AG04450 (cell line): ENCODE measurements at places on chromosomes 2 and 18.

- DNase-seq = peak; percentile 61
Observed at GRCh38 chr2:216031960-216032689, 18.8 kb upstream of the MREG start.

DNA sequence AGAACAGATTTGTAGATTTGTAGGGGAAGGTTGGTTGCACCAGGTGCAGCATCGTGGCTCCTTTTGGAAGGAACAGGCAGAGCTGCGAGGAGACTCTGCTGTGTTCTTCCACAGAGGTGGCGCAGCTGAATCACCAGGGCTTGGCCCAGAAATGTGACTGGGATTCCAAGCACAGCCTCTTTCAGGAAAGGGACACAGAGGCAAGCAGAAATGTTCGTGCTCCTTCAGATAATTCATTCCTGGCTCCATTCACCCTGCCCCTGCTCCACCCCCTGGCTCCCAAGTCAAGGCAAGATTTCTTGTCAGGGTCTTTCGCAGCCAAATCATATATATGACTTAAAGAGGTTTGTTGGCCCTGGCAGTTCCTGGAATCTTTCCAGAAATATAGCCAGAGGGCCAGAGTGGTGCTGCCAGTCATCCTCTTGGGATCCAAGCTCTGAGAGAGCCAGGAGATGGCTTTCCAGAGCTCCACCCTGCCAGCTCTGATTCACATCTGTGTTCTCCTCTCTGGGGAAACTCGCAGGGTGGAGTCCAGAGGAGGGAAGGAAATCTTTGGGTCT lies 203.9 kb upstream of the TANK start:
- DNase-seq = no peak

- no peak for DNase-seq
Observed at GRCh38 chr2:208326016-208326415, 60.0 kb downstream of the PIKFYVE start.

DNA sequence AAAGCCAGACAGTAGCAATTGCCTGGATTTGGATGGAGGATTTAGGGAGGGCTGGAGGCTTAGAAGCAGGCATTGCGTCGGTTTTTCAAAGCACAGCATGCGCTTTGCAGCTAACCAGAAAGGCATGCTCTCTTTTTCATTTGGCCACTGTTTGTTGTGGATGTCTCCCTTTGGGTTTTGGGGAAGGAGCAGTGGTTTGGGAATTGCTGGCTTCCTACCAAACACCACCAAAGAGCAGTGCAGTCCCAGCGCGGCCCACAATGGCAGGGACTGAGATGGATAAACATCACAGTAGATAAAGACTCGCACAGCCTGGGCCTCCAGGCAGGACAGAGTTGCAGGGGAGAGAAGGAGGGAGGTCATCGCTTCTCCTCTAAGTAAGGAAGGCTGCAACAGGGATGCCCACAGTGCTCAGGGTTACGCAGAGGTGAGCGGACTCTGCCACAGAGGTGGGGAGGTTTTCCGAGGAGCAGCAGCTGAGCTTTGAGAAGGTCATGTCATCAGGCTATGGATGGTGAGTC lies 148.5 kb downstream of the MYT1L start:
- no peak for DNase-seq

DNA sequence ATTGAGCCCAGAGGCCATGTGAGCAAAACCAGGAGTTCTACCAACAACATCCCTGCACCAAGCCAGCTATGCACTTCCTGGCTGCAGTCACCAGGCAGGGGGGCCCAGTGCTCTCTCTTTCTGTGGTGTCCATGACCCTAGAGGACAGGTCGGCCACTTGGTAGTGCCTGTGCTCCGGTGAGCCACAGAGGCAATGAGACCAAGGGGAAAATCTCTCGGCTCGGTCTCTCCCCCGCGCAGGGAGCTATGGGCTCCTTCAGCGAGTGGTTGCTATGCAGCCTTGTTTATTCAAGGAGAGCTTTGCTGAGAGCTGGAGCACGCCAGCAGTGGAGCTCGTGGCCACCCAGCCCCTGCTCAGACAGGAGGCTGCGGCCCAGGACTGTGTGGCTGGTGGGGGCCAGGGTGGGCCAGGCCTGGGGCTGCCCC lies at the start of gene TOGARAM2:
Gene TOGARAM2 (plus strand): TSS at position 283 of the 426 bp plus-strand sequence. CDS start 13,537 bp downstream, outside the sequence.
- DNase-seq = no peak

GRCh38 chr2:3430172-3430571 lies 50.7 kb downstream of the TRAPPC12 start:
- no peak for DNase-seq

DNA sequence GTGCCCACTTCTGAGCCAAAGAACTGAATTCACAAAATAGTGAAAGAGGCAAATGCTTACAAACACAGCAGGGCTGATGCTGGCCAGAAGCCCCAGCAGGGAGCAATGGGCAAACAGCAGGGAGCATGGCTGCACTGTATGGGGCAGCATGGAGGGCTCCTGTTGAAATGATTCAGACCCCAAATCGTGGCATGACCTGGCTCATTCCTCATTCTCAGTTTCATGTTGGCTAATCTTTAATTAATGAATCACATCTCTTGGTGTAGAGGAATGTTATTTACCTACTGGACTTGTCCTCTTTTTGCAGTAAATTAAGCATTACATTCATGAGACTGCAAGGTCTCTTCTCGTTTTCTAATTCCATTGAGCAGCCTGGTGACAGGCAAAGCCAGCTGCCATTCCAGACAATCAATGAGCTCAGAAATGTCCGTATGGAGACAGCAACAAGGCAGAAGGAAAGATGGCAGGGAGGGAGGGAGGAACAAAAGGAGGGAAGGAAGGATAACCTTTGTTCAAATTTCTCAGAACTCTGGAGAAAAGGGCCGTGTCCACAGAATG lies 84.9 kb upstream of the ST8SIA3 start:
- no peak for DNase-seq

GRCh38 chr2:70181363-70181956 lies 9.4 kb downstream of the C2orf42 start:
- no peak for DNase-seq

GRCh38 chr18:48170651-48171050 lies 238.5 kb downstream of the ZBTB7C start:
- DNase-seq = no peak

- DNase-seq = no peak
Observed at GRCh38 chr18:23137788-23138216, 2.5 kb downstream of the CABLES1 start.

- DNase-seq = no peak
Observed at GRCh38 chr18:67845035-67845434, 328.5 kb upstream of the DSEL start.
